ENCODE measurements at places on chromosomes 11 and 22. TPM values are rescaled to one million over a fixed set of nuclear protein-coding genes. Genes with fewer than 3 reads are reported as not detected.

The ESAM gene
- polyA plus RNA-seq, result 65.1 TPM

The GRM5 gene
- polyA plus RNA-seq, result 0.05 TPM

The MCAT gene
- polyA plus RNA-seq, result 12.7 TPM

The SMIM35 gene
- polyA plus RNA-seq, result 0.76 TPM

The ATG2A gene
- 15.3 TPM for polyA plus RNA-seq

The LIMK2 gene
- 25.6 TPM for polyA plus RNA-seq

The OR8H2 gene
- polyA plus RNA-seq, result not detected

The OR4X2 gene
- polyA plus RNA-seq, result not detected

The MUC15 gene
- polyA plus RNA-seq, result 0.48 TPM

All from hindlimb muscle (tissue), 1 donor.